Activated CD4-positive, alpha-beta T cell treated with anti-CD3 and anti-CD28 coated beads, Interleukin-2, amount 10 ng/mL, durations not matched to agents 7 days and 5 days (primary cell): ENCODE measurements at places on chromosomes 13 and 19.

- no peak for DNase-seq
Measured at GRCh38 chr13:112056739-112057438, 10.1 kb upstream of the SOX1 start.

DNA sequence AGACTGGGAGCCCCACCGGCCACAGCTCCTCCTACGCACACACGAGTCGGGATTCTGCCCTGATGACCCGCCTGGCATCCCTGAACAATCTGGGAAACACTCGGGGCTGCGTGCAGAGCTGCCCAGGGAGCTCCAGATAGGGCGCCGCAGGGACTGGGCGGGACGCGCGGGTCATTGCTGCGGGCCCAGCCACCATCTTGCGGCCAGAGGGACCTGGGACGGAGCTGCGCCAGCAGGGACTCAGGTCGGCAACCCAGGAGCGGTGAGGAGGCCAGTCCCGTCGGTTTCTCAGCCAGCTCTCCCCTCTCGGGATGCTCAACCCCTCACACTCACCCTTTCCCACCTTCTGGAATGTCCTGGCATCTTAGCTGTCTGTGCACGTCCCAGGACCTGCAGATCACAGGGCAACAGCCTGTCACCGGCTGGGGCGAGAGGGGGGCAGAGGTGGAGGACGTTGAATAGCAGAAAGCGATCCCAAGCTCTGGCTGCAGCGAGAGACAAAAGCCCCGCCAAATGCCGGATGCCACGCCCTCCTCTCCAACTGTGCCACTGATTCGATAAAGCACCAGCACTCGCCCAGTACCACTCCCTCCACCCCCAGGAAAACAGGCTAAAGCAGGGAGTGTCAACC lies 20.4 kb upstream of the ZNF91 start:
- DNase-seq = no peak

DNA sequence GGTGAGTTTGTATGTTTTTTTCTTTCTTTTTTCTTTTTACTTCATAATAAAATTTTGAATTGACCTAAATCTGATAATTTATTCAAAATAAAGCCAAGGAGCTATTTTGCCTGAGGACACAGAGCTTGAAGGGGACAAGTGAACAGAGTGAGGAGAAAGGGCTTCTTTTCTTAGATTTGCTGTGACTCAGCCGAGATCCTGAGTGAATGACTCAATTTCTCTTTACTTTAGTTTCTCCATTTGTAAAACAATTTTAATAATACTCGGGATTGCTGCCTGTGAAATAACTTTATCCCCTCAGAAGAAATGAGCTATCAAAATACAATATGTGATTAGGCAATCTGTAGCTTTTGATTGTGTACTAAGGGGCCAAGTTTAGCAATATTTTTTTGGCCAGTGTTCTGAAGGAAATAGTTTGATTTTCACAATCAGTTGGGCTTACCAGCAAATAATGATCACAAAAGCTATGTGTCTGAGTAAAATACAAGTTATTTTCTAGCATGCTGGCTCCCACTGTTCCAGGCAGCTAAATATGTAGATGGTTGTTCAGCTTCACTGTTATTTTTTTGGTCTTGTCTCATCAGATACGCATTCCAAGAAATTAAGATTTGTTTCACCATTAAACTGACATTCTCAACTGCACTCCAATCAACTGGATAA lies 437.5 kb downstream of the FGF9 start:
- DNase-seq = no peak

DNA sequence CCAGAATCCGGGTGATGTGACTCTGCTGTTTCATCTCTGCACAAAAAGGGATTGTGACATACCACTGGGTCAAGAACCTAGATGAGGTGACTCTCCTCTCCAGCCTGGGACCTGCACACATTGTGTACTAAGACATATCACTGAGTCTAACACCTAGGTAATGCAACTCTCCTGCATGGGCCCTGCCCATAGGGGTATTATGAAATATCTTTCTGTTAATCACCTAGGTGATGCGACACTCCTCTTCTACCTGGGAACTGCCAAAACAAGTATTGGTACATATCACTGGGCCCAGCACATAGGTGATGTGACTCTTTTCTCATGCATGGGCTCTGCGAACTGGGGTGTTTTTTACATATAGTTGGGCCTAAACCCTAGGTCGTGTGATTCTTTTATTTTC lies 35.5 kb upstream of the ZNF254 start:
- DNase-seq = no peak

- DNase-seq = peak; percentile 22
Measured at GRCh38 chr19:38617283-38617763, 430 bp downstream of the MAP4K1 start.

- DNase-seq = no peak
Measured at GRCh38 chr13:110323172-110323891, 16.2 kb downstream of the COL4A2 start.

DNA sequence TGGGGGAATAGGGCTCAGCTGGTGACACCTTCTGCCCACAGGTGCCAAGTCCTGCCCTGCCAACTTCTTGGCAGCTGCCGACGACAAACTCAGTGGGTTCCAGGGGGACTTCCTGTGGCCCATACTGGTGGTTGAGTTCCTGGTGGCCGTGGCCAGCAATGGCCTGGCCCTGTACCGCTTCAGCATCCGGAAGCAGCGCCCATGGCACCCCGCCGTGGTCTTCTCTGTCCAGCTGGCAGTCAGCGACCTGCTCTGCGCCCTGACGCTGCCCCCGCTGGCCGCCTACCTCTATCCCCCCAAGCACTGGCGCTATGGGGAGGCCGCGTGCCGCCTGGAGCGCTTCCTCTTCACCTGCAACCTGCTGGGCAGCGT lies 2.1 kb downstream of the P2RY11 start:
- no peak for DNase-seq

- DNase-seq = no peak
Measured at GRCh38 chr13:94711561-94712286, 621 bp downstream of the SOX21 start.

DNA sequence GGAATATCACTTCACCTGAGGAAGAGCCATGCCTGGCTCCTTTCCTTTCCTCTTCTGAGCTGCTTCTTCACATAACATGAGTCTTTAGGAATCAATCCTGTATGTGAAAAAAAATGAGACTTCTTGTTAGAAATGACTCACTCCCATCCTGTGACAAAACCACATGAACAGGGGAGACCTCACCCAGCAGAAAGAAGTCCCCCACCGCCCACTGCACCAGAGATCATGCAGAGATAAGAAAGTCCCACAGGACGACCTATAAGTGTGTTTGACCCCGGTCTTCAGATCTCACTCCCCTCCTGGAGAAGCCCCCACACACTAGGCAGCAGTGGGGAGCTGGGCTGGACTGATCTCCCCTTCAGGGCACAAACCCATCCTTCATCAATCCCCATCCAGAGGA lies 7.8 kb downstream of the ZNF600 start:
- DNase-seq = peak; percentile 18

DNA sequence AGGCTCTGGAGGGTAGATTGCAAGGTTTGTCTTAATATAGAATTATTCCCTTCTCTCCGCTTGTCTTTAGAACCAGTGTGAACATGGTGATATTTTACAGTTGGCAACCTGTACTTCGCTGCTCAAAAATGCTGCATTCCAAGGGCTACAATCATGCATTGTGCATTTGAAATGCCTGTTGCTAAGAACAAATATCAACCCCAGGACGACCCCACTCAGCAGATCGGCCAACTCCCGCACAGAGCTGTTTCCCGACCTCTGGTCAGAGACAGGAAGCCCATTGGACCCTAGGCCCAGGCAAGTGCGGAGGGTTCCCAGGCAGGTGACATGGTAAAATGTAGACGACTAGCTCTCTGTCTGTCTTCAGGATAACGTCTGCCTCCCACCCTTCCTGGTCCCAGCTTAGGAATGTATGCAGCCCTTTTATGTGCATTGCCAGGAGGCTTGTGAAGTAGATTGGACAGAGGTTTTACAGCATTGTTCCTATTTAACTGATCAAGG lies 263.5 kb downstream of the FOXO1 start:
- no peak for DNase-seq
